Osteoblast (primary cell): ENCODE measurements at places on chromosomes 16 and 17. TPM values are rescaled to one million over a fixed set of nuclear protein-coding genes. Genes with fewer than 3 reads are reported as not detected.

Gene TMEM106A
- 5.1 and 5.6 TPM in 2 replicates for total RNA-seq

Gene SLFN12L
- total RNA-seq = 0.36 and 0.88 TPM in 2 replicates

Gene PYDC1
- not detected in 2 replicates for total RNA-seq

Gene ADAM11
- 0.36 and 0.59 TPM in 2 replicates for total RNA-seq

Gene DNAH9
- not detected in 2 replicates for total RNA-seq

Gene TMEM114
- total RNA-seq = not detected in 2 replicates

Gene RAB40C
- total RNA-seq = 11.2 and 13.3 TPM in 2 replicates

Gene CD300LF
- not detected in 2 replicates for total RNA-seq

Gene TEKT3
- 0.36 TPM in 1 of 2 replicates, not detected in the other for total RNA-seq

Gene PRSS27
- 1.5 and 2.5 TPM in 2 replicates for total RNA-seq

Gene PARD6A
- total RNA-seq = 2.4 and 2.9 TPM in 2 replicates

Gene ZNF423
- 11.6 and 18.3 TPM in 2 replicates for total RNA-seq

Gene PIK3R6
- total RNA-seq = not detected in 2 replicates

Gene PLXDC1
- 2.9 and 3.8 TPM in 2 replicates for total RNA-seq

Gene NEUROD2
- total RNA-seq = not detected in 2 replicates

Gene C17orf67
- total RNA-seq = 0.36 and 0.88 TPM in 2 replicates

Gene NAGS
- total RNA-seq = 0.36 and 0.59 TPM in 2 replicates

Gene MYH13
- not detected in 2 replicates for total RNA-seq
